ENCODE measurements at places on chromosomes 12 and 14. TPM values are rescaled to one million over a fixed set of nuclear protein-coding genes. Genes with fewer than 3 reads are reported as not detected.

The KCNK13 gene
- 0.25 TPM for total RNA-seq

DNA sequence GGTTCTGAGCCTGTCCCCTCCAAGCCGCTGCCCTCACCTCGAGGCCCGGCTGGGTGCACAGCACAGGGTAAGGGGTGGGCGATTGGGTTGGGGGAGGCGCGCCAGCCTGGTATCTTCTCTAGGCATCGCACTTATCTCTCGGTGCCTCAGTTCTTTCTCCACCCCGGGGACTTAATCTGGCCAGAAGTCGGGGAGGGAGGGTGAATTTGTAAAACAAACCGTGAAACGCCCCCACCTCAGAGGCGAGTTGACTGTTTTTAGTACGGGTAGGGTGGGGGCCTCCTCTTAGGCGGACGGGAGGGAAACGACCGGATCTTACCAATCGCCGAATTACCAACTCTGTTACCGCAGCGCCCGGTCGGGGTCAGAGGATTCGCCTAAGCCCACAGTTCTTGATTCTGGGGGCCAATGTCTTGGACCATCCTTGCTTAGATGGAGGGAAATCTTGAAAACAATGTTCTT lies 1.4 kb upstream of the TBX3 start:
- DNase-seq, result no peak

DNA sequence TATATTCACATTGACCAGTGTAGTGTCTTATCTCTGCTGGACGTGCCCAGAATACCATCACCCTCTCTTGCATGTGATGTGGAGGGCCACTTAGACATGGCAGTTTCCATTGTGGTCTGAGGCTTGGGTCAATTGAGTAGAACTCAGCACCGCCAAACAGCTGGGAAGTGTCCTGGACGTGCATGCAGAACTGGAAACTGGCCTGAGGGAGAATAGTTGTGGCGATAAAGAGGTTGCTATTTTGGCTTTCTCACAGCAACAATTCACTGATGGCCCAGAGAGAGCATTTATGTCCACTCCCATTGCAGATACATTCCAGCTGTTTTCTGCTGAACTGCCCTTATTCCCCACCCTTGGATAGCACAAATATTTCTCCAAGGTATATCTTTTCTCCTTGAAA lies 210.1 kb upstream of the DAAM1 start:
- DNase-seq, result peak; percentile 24

DNA sequence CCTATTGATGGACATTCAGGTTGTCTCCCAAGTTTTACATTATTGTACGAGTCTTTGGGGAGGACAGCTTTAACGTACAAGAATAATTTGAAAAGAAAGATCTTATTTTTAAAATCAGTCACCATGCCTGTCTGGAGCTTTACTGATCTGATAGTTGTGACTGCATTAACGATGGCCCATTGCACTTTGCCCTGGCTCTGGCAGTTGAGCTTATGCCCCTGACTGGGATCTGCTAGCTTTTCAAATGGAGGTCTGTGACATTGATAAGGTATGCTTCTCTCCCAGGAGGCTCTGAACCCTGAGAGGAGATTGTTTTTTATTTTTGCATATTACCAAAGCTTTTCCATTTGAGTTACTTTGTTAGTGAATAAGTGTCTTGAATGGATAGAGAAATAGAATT lies 17.9 kb upstream of the RAB3IP start:
- DNase-seq, result no peak

DNA sequence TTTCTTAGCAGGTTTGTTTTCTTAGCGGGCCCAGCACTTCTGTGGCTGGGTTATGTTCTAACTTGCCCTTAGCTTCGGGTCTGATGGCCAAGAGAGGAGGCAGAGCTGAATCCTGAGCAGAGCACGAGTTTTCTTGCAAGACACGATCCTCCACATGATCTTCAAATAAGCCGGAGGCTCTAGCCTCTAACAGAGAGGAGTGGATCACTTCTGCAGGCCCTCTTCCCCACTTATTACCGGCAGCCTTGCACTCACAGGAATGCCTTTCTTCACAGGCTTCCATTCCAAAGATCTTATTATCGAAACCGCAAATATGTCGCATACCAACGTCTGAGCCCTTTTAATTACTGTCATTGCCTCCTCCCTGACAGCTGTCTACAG lies 79.5 kb downstream of the SINHCAF start:
- DNase-seq, result no peak

DNA sequence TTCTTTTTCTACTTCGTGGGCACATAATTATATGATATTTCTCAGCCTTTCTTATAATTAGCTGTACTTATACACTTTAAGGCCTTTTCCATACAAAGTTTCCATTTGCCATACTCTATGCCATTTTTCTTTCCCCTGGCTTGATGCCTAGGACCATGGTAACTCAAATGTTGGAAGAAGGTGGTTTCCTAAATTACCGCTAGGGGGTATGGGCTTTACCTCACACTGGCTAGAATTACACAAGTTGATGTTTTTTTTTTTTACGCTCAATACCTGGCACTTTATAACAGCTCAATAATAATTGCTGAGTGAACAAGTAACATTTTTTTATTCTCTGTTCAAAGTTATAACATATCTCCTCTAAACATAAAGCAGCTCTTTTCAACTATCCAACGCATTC lies 306.8 kb upstream of the LRFN5 start:
- DNase-seq, result no peak

GRCh38 chr14:52917735-52918134 lies 33.1 kb downstream of the FERMT2 start:
- DNase-seq, result no peak

DNA sequence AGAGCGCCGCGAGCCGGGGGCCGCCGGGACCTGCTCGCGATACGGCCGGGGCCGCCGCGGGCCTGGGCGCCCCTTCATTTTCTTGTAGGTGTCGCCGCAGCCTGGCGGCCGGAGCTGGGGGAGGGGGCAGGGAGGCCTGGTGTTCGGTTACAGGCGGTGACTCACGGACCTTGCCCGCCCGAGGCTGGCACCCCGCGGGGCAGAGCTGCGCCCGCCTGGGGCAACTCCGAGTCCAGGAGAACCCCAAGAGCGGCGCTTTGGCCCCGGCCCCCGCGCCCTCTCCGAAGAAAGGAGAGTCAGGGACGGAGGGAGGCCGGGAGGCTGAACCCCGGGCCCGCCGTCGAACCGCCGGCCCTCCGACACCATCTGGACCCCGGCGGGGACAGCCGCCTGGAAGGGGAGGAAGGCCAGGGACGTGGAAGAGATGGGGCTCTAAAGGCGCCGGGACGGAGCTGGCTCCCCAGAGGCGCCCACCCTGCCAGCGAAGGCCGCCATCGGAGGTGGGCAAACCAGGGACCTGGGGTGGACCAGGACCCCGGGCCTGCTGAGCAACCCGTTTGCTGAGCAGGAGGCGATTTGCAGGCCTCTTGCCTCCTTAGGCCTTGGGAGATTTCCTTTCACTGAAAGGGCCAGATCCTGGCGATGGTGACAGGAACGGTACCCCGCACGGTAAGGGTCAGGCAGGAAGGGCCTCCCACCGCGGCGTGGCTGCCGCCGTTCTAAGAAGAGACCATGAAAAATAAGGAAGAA lies 843 bp upstream of the NUAK1 start:
- peak; percentile 82 for DNase-seq

GRCh38 chr12:9730591-9730990 lies 2.3 kb downstream of the CLECL1 start:
- no peak for DNase-seq

DNA sequence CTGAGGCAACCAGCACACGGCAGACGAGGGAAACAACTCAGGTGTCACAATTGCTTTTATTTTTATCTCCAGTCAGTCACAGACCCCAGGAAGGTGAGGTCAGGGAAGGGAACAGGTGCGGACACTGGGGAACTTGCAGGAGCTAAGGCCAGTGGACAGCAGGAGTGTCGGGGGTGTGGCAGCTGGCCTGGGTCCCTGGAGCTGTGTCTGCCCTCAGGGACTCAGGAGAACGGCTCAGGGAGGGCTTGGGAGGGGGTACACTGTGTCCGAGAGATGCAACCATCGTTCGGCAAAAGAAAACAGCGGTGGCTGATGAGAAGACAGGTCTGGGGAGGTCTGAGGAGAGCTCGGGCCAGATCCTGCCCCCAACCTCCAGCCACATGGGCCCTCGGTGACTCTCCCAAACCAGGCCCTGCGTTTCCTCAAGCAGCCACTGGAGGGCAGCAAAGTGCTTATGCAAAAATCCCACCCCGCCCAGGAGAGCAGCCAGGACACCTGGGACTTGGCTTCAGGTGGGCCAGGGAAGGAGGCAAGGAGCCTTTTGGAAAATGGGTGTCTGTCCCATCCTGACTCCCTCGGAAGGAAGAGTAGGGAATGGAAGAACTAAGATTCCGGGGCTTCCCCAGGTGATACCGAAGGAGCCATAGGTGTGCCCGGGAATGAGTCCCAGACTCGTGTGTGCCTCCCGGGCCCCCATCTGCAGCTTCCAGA lies 24.1 kb upstream of the BCDIN3D start:
- peak; percentile 74 for DNase-seq

DNA sequence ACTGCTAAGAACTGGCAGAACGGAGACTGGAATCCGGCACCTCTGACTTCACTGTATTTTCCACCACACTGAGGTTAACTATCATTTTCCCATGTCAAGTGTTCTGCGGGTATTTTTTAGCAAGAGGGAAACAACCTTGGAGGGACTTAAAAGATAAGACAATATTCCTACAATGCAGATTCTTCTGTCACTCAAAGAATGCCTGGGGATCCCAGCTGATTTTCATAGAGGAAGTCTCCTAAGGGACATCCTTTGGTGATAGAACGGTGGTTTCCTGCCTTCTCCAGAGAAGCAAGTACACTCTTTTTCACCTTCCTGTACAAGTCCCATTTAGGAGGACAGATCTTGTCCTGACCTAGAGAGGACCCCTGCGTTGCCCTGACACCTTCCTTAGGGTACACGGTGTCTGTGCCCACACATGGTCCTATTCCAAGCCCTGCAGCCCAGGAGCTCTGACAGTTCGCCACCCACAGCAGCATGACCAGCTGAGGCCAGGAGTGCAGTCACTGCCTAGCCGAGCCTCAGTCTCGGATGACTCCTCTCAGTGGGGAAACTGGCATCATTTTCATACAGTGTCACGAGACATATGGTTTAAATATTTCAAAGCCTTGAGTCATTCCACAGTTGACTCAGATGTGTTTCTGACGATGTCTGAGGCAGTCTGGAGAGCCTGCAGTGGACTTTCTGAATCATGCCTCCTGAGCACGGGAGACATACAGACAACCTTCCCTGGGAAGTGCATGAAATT lies 181.3 kb upstream of the FKBP4 start:
- DNase-seq, result no peak

The LMO3 gene
- 131 TPM for total RNA-seq

The ABCD2 gene
- total RNA-seq, result 1.1 TPM

The MUCL1 gene
- not detected for total RNA-seq

DNA sequence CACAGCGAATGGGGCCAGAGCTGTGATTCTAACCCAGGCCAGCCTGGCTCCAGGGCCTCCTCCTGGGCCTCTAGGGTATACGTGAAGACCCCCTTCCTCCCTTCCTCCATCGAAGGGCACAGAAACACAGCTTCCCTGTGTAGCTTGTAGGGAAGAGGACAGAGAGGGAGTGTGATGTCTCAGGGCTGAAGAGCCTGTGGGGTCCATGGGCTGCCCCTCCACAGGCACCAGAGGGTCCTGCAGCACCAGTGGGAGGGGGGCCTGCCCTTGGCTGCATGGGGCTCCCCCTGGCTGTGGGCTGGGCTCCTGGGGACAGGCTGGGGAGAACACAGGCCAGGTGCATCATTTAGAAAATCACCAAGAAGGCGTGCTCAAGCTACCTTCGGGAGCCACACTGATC lies 178.5 kb downstream of the CALM1 start:
- no peak for DNase-seq

DNA sequence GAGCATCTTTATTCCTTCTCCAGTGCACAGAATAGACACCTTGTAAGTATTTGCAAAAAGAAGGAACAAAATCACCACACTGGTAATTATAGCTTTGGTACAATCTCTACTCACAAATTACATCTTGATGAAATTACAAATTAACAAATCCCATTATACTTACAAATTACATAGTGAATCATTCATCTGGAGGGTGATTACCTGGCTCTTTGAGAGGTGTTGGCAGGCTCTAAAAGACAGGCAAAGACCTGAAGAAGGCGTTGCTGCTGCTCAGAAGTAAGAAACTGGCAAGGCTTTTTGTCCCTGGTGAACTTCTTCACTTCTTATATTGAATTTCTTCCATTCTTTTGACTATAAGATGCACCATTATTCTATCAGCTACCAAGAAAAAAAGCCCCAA lies 21.7 kb upstream of the LMNTD1 start:
- no peak for DNase-seq

The RABGGTA gene
- total RNA-seq, result 31.6 TPM

The KLRD1 gene
- total RNA-seq, result 3.6 TPM

DNA sequence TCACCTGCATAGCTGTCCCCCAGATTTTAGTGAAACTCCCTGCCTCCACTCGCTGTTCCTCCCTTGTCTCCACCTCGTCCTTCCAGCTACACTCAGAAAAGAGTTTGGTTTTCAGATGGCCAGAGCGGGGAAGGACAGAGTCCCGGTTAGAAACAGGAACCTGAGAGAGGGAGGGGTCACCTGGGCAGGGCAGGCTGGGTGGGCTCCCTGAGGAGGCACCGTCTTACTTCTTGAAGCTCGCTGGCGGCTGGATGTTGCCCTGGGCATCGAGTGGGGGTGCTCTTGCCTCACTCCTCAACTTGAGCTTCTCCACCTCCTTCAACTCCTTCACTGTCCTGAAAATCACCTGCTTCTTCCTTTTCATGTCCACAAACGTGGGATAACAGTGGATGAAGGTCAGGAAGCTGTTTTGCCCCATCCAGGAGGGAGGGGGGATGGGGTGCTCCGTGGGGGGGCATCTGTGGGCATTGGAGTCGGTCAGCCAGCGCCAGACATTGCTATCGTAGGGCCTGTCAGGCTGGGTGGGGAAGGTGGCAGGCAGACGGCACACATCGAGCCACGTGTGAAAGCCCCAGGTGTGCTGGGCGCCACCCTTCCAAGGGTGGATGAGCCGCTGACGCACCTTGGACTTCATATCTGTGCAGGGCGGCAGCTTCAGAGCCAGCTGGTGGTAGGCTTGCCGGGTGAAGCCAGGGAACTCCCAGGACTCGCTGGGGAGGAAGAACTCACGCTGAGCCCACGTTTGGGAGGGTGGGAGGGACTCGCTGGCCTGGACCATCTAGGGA lies 2.0 kb downstream of the TEX52 start:
- peak; percentile 88 for DNase-seq

The TMPRSS12 gene
- not detected for total RNA-seq

DNA sequence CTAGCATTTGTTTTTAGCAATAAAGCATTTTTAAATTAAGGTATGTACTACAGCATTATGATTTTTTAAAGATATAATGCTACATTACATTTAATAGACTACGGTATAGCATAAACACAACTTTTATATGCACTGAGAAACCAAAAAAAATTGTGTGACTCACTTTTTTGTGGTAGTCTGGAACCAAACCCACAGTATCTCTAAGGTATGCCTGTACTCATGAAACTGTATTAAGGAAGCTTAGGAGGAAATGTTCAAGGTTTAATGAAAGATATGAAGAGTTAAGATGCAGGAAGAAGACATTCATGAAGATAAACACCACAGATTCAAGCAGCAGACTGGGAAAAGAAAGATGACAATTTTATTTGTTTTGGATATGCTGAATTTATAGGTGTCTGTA lies 51.7 kb downstream of the PPP1R12A start:
- DNase-seq, result no peak

The SLC17A8 gene
- total RNA-seq, result 3.0 TPM

The GPX2 gene
- total RNA-seq, result 590 TPM

Measured in mucosa of descending colon (tissue), 3 donors.